ENCODE measurements at places on chromosomes 6 and 20.
A peak's percentile ranks its signal among the peaks of the same experiment; 100 is the strongest.

- no peak for DNase-seq
These were observed 24.9 kb downstream of the SLC22A23 start for GRCh38 chr6:3431994-3432393.

DNA sequence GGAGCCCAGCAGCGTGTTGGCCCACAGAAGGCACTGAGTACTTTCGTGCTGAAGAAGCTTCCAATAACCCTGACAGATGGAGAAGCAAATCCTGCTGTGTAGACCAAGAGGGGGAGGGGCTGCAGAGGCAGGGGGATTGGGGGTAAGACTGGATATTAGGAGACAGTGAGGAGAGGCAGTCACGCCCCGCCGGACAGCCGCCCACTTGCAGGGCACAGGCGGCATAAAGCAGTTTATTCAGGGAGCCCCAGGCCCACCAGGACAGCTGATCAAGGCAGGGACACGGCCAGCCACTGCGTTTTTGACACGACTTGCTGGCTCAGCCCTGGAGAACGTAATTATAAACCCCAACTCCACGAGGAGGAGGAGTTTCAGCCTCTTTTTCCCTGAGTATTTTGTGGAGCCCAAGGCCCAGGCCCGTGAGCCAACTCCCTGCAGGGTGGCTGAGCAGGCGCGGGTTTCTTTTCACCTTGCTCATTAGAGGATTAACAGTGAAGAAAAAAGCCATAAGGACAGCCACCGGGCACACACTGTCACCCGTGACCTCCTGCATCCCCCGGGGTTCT, 177.9 kb downstream of the TFAP2C start:
- no peak for DNase-seq

- DNase-seq: peak; percentile 65
These were observed 90.9 kb downstream of the FOXO3 start for GRCh38 chr6:108651340-108652227.

DNA sequence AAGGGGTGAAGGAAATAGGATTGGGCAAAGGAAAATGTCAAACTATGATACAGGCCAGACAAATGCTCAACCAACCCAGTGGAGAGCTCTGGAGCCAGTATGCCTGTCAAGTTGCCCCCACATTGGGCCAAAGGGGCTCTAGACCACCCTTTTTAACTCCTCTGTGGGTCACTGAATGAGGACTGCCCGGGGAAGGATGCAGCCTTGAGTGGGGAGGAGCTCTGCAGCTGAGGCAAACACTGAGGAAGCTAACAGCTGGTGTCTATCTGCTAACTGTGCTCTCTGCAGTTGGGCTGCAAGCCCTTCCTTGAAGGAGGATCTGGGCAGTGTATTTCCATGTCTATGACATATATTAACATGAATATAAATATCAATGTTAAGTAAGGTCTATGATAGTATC, 98.4 kb upstream of the PRSS16 start:
- no peak for DNase-seq

DNA sequence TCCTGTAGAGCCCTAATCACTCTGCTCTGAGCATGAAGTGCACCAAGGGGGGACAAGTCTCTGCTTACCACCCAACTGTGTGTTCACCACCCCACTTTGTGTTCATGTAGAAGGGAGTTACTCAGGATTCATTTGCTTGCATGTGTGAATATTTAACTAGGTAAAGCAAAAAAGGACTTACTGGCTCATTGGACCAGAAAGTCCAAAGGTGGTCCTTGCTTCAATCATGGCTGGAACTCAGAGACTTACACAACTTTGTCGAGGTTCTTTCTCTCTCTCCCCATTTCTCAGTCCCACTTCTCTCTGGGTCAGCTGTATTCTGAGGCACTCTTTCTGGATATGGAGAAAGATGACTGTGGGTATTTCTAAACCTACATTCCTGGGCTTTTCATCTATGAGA, 4.0 kb downstream of the TMEM200A start:
- DNase-seq: no peak

- DNase-seq: no peak
These were observed 243.7 kb upstream of the RREB1 start for GRCh38 chr6:6863970-6864639.

GRCh38 chr20:48275286-48276020, 490.2 kb upstream of the SULF2 start:
- DNase-seq: no peak

GRCh38 chr20:46398963-46399362, 7.5 kb downstream of the ELMO2 start:
- no peak for DNase-seq

DNA sequence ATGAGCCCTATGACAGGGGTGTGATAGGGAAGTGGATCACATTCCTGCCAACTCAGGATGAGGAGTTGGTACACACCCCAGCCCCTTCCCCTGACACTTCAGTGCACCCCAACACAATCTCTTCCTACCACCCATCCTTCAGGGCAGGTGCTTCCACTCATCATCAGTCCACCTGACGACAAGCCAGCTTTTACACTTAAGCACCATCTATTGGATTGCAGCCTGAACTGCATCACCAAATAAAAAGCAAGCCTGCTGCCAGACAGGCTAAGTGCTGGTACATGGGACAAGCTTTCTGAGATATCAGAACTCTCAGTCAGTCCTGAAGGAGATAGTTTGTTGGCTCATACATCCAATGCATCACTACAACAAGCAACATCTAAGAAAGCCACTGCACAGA, 69.0 kb upstream of the TMEM200A start:
- DNase-seq: no peak

DNA sequence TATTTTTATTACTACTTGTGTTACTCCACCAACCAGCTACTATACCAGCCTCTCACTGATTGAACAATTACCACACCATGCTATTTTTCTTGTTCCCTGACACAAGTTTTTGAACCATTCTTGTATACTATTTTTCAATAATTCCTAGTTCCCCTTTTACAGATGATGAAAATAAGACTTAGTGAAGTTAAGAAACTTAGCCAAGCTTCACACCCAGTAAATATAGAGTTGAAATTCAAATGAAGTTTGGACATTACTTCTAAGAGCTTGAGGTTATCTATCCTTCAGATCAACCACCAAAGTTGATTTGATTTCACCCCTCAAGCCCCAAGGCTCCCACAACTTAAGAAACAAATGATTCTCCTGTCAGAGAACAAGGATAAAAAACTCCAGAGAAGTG, 13.1 kb upstream of the BCAS1 start:
- no peak for DNase-seq

DNA sequence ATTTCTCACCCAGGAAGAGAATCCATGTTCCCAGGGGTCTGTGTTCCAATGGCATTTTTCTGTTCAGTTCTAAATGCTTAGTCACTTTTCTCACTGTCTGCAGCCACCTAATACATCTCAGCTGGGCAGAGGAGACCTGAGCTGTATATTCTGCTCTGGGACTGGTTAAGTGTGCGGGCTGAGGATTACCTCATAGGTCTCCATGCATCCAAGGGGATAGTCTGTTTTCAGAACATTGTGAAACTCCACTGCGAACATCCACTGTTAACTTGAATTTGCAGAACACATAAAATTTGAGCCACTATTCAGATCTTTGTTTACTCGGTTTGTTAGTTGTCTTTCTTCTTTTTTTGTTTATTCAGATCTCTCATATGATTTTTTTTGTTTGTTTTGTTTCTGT, 947.1 kb downstream of the TFAP2A start:
- peak; percentile 63 for DNase-seq

DNA sequence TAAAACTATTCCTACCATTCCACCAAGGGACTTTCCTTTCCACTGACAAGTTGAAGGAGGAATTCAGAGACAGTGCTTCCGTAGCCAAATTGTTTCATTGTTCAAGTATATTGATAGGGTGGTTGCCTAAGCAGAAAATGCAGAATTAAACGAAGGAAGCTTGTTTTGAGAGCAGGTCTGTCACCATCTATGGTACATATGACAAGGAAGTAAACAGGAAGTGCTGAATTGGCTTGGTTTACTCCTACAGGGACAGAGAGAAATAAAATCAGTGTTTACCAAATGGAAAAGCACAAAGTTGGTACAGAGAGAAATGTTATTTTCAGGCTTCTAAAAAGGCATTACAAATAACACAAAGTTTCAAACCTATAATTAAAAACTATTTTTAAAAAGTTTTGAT, 421.8 kb downstream of the CDC5L start:
- DNase-seq: no peak

GRCh38 chr20:25632940-25633790, 9.4 kb upstream of the NANP start:
- peak; percentile 93 for DNase-seq

- no peak for DNase-seq
These were observed 34.1 kb downstream of the SLC2A4RG start for GRCh38 chr20:63773571-63774241.

GRCh38 chr6:98787435-98787834, 46.9 kb upstream of the POU3F2 start:
- no peak for DNase-seq

DNA sequence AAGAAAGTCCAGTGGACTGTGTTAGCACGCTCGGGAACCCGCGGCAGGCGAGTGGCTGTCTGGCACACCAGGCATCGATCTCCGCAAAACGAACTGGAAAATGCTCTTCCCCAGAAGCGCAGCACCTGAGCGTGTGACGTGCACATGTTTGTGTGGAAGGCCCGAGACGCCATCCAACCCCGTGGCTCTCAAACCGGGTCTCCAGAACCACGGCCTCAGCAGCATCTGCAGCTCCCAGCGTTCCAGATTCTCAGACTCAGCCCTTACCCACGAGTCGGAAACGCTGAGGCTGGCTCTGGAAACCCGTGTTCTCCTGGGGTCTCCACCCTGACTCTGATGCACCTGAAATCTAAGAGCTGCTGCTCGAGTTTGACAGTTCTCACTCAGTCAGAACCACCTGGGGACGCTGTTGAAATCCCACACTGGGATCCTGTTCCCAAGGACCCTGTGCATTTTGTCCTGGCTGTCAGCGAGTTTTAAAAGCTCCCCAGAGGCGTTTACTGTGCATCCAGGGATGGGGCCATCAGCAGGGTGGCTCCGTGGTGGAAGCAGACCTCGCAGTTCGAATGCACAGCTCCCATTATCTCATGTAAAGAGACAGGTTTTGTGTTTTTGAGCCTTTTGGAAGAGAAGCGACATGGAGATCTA, 69.0 kb downstream of the DLL1 start:
- no peak for DNase-seq

GRCh38 chr6:136445063-136445462, 105.2 kb downstream of the MAP7 start:
- no peak for DNase-seq

GRCh38 chr6:90286884-90287488, 9.7 kb downstream of the BACH2 start:
- DNase-seq: peak; percentile 67

- DNase-seq: no peak
These were observed 78.5 kb upstream of the BHLHE23 start for GRCh38 chr20:63085151-63085861.

DNA sequence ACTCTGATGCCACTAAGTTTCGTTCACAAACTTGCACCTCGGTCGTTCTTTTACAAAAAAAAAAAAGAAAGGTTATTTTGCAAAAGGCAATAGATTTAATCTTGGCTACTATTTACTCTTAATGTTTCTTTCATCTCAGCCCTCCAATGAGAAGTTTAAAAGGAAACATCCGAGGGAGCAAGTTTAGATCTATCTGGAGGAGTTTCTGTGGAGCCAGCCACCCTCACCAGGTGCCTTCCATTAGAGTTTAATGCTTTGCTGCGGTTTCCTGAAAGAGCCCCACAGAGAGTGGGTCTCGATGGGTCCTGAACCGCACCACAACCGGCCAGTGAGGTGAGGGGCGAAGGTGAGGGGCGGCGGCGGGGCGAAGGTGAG, 632 bp downstream of the PRKN start:
- DNase-seq: peak; percentile 28

GRCh38 chr6:24126586-24127192, 674 bp downstream of the NRSN1 start:
- peak; percentile 28 for DNase-seq

DNA sequence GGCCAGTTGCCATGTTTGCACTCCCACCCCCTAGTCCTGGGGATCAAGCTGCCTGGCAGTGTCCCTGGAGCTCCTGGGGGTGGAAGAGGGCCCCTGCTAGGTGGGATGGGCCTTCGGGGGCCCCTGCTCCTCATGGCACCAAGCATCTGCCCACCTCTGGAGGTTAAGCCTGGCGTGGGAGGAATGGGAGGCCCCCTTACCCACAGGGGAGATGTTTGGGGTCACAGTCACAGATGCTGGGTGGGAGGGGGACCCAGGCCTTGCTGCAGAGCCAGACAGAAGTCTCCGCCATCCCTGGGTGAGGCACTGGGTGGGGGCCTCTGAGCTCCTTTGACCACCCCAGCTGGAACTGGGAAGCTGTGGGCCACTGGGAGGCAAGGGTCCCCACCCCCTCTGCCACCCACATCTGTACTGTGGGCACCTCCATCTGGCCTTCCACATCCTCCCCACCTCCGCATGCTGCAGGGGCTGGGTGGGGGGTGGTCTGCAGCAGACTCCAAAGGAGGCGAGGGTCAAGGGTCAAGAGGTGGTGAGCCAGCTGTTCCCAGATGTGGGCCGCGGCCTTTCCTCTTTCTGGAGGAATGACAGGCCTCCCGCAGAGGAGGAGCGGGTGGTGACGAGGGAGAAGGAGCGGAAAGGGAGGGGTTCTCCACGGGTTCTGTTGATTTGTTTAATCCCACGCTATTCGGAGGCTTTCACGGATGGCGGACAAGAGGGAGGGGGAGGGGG, 41.5 kb downstream of the YTHDF1 start:
- DNase-seq: no peak

- peak; percentile 71 for DNase-seq
These were observed 204.2 kb downstream of the BCAS1 start for GRCh38 chr20:53865901-53866793.

DNA sequence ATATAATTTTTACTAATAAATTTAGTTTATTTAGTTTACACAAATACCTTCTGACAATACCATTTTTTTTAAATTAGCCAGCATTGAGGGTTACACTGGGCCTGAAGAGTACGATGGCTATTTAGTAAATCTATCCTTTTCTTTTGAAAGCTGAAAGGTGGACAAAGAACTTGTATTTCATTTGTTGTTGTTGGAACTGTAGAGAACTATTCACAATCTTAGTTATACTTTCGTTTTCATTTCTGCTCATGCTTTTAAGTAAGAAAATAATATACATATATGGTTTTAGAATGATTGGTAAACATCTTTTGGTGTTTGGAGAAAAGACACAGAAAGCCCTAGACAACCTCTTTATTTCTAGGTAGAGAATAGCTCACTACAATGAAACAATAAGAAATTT, 165.3 kb upstream of the FAM83B start:
- DNase-seq: no peak

DNA sequence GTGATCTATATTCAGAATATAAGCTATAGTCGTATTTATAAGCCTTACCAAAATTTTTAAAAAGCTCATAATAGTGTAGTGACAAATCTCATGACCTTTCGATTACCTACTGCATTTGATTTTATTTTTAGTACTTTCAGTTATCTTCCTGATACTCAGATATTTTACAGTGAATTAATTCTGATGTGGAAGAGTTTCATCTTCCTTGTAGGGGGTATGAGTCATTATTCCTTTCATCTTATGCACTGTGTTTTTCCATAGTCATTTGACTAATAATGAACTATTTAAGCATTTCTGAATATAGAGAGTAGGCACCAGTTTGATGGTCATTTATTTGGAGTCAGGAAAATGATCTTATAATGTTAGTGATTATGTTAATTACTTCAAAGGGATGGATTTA, 36.4 kb downstream of the HDGFL1 start:
- no peak for DNase-seq

Data from ELR (cell line).